ENCODE measurements at places on chromosomes 5 and 9. TPM values are rescaled to one million over a fixed set of nuclear protein-coding genes. Genes with fewer than 3 reads are reported as not detected.

The GFI1B gene
- 0.07 TPM for total RNA-seq

The FCN2 gene
- total RNA-seq: not detected

The SLC6A18 gene
- not detected for total RNA-seq

The MEF2C gene
- total RNA-seq: 95.3 TPM

The C6 gene
- 0.27 TPM for total RNA-seq
